ENCODE measurements at places on chromosomes 5 and 9. TPM values are rescaled to one million over a fixed set of nuclear protein-coding genes. Genes with fewer than 3 reads are reported as not detected.

- no peak overlapping the region for H3K4me3 ChIP-seq
- peak; percentile 75 for DNase-seq
- H3K27ac ChIP-seq = peak overlapping the region; percentile 26
- no peaks in the 10 kb centered on the region for H3K27me3 ChIP-seq
- H3K4me1 ChIP-seq = peaks cover 22% of the 10 kb centered on the region
- H3K36me3 ChIP-seq = no peaks in the 10 kb centered on the region
Measured at GRCh38 chr9:14326264-14326826, 12.4 kb upstream of the NFIB start.

GRCh38 chr5:7822449-7822848 is 28.5 kb downstream of the CFAP90 start:
- no peaks in the 10 kb centered on the region for H3K27me3 ChIP-seq
- no peaks in the 10 kb centered on the region for H3K36me3 ChIP-seq
- no peak for DNase-seq
- no peak overlapping the region for H3K4me3 ChIP-seq

The GABRA6 gene
- total RNA-seq = not detected

The FOXD4 gene
- 1.4 TPM for total RNA-seq
